ENCODE measurements at places on chromosomes 13 and 19. TPM values are rescaled to one million over a fixed set of nuclear protein-coding genes. Genes with fewer than 3 reads are reported as not detected.

- DNase-seq = peak; percentile 61
Observed at GRCh38 chr13:36432106-36432544, at the start of gene CCNA1. Gene CCNA1 (plus strand): TSS chr13:36432495. CDS start chr13:36433057, 562 bp downstream.

MYO1F gene
- polyA plus RNA-seq = 10.2 TPM

DNA sequence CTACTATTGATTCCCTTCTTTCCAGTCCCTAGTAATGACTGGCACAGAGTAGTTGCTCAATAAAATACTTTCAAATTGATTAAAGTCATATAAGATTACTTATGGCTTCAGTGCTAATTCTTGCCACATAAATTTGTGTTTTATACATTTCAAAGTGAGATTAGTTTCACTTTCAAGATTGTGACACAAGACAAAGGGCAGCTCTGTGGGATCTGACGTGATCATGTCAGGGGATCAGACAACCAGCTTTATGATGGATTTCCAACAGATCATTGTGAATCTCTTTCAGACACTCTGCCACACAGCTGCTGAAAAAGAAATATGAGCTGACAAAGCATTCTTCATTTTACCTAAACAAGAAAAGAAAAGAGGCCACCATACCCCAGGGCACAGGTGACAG lies 73.4 kb upstream of the POMP start:
- no peak for DNase-seq

FFAR1 gene
- polyA plus RNA-seq = 0.70 TPM

PRR19 gene
- polyA plus RNA-seq = 6.4 TPM

DNA sequence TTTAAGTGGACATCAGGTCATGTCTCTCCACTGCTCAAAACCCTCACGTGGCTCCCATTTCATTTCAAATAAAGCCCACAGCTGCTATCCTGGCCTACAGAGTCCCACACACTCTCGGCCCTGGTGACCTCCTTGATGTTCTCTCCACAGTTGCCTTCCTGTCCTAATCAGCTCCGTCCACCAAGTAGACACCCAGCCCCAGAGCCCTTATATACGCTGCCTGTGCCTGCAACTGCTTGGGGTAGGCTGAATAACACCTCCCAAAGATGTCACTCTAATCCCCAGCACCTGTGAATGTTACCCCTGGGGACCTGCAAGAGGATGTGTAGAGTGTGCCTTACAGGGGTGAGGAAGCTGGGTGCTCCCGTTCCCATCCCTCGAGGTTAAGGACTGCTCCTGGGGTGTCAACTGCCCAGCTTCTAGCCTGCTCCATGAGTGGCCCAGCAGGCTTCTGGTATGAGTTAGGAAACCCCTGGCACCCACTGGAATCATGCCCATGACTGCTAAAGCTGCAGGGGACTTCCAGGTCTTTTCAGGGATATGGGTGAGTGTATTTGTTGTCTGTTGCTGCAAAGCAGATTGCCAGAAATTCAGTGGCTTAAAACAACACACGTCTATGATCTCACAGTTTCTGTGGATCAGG lies 6.0 kb downstream of the FAM187B start:
- DNase-seq = no peak

LILRA2 gene
- 1.8 TPM for polyA plus RNA-seq

DNA sequence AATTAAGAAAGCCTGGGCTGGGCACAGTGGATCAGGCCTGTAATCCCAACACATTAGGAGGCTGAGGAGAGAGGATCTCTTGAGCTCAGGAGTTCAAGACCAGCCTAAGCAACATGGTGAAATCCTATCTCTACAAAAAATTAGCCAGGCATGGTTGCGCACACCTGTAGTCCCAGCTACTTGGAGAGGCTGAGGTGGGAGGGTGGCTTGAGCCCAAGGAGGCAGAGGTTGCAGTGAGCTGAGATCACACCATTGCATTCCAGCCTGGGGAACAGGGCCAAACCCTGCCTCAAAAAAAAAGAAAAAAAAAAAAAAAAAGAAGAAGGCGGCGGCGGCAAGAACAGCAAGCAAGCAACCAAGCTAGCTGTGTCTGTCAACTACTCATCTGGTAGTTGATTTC lies 26.7 kb downstream of the TSC22D1 start:
- DNase-seq = no peak

- DNase-seq = peak; percentile 39
Observed at GRCh38 chr19:35718345-35719041, 690 bp downstream of the KMT2B start.

PLK5 gene
- 4.2 TPM for polyA plus RNA-seq

- DNase-seq = no peak
Observed at GRCh38 chr13:80309926-80310325, 31.0 kb downstream of the SPRY2 start.

DNA sequence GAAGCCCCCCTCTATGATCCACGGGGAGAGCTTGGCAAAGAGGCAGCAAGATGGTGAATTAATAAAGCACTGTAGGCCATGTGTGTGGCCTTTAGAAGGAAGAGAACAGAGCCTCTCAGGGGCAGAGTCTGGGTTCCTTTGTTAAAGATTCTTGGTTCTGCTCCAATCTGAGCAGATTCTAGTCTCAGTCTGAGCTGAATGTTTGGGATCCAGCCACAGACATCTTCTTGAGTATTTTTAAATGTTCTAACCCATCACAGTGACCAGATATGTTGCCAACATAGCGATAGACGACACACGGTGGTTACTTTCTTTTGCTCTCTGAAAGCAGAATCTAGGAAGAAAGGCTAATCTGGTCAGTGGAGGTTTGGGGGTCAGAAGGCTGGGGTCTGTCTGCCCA lies 147.5 kb upstream of the GPR12 start:
- DNase-seq = no peak

DNA sequence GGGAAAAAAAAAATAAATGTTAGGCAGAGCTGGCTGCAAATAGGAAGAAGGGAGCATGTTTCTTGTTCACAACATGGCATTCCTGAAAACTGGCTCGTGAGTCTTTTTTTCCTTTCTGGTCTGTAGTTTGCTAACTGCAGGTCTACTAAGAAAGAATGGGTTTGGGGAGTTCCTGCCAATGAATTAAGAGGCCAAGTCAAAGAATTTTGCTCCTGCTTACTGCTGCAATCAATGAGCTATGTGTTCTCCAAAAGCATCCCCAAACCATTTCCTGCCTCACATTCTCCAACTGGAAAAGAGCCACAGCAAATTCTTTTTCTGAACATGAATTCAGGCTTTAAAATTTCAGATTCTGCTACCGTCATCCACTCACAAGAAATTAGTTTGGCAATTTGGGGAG lies 88.6 kb downstream of the DCT start:
- DNase-seq = no peak

LGALS14 gene
- 0.35 TPM for polyA plus RNA-seq

DNA sequence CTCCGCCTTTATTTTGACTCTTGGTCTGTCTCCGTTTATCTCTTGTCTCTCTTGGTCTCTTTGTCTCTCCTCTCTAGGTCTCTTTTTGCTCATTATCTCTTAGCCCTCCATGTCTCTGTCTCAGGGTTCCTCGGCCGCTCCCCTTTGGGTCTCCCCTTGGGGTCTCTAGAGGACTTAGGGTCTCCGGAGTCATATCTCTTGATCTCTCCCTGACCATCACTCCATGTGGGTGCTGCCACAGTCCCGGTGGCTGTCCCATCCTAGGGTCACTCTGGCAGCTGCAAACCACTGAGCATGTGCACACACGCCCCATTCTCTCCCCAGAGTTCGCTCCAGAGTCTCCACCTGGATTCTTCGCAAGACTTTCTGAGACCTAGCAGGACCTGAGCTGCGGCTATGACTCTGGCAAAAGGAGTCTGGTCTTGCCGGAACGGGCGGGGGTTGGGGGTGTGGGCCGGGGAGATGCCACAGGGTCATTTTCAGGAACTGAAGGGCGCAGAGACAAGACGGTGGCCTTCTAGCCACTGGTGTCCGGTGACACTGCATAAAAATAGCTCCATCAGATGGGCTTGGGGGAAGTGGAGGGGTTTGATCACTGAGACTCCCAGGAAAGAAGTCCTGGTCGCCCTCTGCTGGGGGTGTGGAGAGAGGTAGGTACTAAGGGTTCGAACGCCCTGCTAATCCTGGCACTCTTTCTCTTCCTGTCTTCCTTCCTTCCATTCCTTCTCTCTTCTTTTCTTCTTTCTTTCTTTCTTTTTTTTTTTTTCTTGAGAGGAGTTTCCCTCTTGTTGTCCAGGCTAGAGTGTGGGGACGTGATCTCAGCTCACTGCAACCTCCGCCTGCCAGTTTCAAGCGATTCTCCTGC lies 1.2 kb upstream of the KCNA7 start:
- no peak for DNase-seq

- DNase-seq = no peak
Observed at GRCh38 chr13:91248249-91248648, 99.2 kb upstream of the MIR17HG start.

DNA sequence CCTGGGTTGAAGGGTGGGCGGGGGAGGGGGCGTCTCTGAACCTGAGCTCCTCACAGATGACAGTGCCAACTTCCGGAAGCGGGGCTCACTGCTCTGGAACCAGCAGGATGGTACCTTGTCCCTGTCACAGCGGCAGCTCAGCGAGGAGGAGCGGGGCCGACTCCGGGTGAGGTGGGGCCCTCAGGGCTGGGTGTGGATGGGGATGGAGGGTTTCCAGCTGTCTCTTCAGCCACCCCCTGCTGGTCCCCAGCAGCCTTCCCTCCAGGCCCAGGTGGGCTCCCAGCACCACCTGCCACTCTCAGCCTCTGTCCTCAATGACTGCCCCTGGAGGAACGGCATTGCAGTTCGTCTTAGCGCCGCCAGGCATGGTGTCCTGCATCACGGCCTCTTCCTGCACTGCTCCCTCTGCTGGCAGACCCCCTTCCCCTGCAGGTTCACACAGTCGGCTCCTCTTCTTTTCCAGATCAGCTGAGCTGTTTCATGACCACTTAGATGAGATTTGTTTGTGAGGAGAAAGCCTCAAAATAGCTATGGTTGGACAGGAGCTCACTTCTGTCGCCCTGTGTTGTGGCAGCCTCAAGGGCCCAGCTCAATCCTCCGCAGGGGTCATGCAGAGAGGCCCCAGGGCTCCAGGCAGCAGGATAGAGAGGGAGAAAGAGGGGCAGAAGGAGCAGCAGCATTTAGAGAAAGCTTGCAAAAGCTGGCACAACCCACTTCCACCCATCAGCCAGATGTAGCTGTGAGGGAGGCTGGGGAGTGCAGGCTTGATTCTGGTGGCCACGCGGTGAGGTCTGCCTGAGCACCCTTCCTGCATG lies 2.5 kb upstream of the GARIN5A start:
- DNase-seq = no peak

CPB2 gene
- 0.30 TPM for polyA plus RNA-seq

GRCh38 chr19:9958379-9958821 lies 22.1 kb upstream of the OLFM2 start:
- no peak for DNase-seq

MCF2L gene
- 125 TPM for polyA plus RNA-seq

ZNF43 gene
- 21.5 TPM for polyA plus RNA-seq

ACP7 gene
- 0.27 TPM for polyA plus RNA-seq

DNA sequence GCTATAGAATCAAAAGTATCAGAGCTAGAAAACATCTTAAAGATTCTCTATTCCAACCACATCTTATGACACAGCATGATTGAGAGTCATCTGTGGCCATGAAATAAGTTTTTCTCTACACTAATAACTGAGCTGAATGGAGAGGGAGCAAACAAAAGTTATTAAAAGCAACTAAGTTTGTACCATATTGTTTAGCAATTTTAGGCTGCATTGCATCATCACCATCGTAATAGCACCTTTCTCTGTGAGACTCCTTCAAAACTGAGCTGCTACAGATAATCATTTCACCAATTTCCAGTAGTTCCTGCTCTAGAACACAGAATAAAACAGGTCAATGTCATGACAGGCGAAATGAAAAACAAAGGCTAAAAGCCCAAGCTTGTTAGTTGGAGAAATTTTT lies 1183.9 kb downstream of the DIAPH3 start:
- no peak for DNase-seq

KIR2DL1 gene
- not detected for polyA plus RNA-seq

DNA sequence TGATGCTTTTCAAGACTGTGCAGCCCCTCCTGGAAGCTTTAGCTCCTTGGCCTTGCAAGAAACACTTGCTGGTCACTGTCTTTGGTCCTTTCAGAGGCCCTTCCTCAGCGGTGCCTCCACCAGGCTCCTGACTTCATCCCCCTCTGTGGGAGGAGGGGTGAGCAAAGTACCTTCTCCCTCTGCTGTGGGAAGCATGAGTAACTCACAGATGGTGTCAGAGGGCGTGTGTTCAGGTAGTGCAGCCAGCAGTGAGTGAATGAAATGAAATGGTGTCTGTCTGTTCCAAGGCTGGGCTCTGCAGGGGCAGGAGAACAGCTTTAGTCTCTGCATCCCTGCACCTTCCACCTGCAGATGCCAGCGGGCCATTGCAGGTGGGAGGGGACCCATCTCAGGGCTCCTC lies 102.9 kb downstream of the SHISA2 start:
- no peak for DNase-seq

ELAVL3 gene
- 147 TPM for polyA plus RNA-seq

DNA sequence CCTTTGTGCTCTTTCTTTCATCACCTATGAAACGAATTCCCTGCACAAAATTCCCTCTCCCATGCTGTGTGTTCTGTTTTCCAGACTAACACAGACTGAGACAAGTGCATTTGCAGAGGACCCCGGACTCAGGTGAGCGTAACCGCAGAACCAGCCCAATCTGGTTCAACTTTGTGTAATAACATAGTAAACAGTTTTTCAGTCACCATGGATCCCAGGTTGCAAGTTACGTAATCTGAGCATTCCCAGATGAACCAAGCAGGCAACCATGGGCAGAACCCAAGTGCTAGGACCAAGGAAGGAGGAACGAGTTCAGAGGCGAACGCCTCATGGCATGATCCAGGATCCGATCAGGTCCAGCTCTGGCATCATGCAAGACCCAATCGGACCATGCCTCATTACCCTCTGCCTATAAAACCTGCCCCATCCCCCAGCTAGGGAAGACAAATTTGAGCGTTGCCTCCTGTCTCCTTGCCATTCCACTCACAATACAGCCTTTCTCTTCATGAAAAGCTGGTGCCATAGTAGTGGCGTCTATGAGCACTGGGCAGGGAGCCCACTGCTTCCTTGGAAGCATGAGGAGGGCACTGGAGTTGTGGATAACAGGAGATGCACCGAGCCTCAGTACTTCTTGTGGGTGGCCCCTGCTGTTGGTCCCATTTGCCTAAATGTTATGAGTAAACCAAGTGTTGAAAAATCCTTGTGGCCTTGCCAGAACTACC lies 107.6 kb downstream of the ABCC4 start:
- no peak for DNase-seq

- DNase-seq = no peak
Observed at GRCh38 chr19:10612499-10613119, 12.7 kb upstream of the SLC44A2 start.

AP1M2 gene
- 1.1 TPM for polyA plus RNA-seq

DNA sequence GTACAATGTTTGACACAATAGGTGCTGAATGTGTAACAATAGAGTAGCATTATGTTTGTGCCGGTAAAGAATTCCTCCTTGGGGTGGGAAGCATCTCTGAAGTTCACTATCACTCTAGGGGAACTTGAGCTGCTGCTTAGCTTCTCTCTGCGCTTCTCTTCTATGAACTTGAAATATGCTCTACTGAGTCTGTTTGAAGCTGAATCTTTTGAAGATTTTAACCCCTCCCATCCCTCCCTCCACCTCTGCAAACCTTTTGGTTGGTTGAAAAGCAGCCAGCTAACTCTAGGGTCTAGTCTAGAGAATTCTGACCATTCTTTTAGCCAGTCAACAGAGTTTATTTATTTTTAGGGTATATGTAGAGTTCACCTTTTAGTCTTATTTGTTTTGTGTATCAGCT lies 2.5 kb downstream of the PCCA start:
- DNase-seq = no peak

ATP13A1 gene
- 67.3 TPM for polyA plus RNA-seq

- DNase-seq = peak; percentile 88
Observed at GRCh38 chr19:1266916-1267476, 2.1 kb upstream of the CIRBP start.

CCNA1 gene
- polyA plus RNA-seq = 16.5 TPM

Data from spinal cord (tissue), 10 donors.